Activated CD8-positive, alpha-beta memory T cell treated with anti-CD3 and anti-CD28 coated beads for 1 hour (primary cell): ENCODE measurements at places on chromosomes 5 and 9.

- no peak for DNase-seq
Observed at GRCh38 chr5:58266402-58266801, 193.5 kb downstream of the PLK2 start.

- DNase-seq: no peak
Observed at GRCh38 chr5:140753561-140753960, 32.4 kb upstream of the PCDHA1 start.

- DNase-seq: no peak
Observed at GRCh38 chr9:120365386-120365785, 214.6 kb downstream of the CDK5RAP2 start.

GRCh38 chr5:139461698-139462097 lies 845 bp downstream of the ECSCR start:
- no peak for DNase-seq

DNA sequence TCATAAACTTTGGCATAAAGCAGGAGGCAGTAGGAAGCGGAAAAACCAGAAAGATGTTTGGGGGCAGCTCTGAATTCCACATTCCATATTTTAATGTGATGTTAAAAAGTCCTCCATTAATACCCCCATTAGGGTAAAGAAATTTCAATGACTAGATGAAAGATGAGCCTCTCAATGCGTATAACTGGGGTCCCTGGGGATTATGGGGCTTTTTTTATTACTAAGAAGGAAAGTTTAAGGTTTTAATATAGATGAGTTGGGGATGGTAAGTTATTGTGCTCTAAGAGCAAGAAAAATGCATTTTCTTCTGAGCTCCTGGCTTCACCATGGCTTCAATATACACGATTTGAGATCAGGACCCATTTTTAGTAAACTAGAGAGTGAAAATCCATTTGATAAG lies 321.9 kb downstream of the CDK5RAP2 start:
- DNase-seq: no peak

GRCh38 chr5:17343675-17344074 lies 126.2 kb downstream of the BASP1 start:
- DNase-seq: no peak

DNA sequence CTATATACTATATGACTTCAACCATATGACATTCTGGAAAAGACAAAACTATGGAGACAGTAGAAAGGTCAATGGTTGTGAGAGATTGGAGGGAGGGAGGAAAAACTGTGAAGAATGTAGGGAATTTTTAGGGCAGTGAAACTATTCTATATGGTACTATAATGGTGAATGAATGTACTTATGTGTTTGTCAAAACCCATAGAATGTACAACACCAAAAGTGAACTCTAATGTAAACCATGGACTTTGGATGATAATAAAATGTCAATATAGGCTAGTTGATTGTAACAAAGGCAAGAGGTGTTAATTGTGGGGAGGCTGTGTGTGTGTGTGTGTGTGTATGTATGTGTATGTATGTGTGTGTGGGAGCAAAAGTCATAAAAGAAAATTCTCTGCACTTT lies 10.8 kb upstream of the STOM start:
- no peak for DNase-seq

GRCh38 chr5:142478113-142478512 lies 153.3 kb upstream of the SPRY4 start:
- no peak for DNase-seq

GRCh38 chr5:179869641-179870402 lies 11.2 kb upstream of the MRNIP start:
- DNase-seq: no peak

GRCh38 chr5:172405226-172406107 lies 48.9 kb downstream of the SH3PXD2B start:
- no peak for DNase-seq

- DNase-seq: no peak
Observed at GRCh38 chr9:92983984-92984589, 36.8 kb downstream of the FGD3 start.

- DNase-seq: no peak
Observed at GRCh38 chr9:135076143-135076875, 11.2 kb upstream of the OLFM1 start.

- no peak for DNase-seq
Observed at GRCh38 chr5:125715216-125715615, 708.0 kb upstream of the GRAMD2B start.

DNA sequence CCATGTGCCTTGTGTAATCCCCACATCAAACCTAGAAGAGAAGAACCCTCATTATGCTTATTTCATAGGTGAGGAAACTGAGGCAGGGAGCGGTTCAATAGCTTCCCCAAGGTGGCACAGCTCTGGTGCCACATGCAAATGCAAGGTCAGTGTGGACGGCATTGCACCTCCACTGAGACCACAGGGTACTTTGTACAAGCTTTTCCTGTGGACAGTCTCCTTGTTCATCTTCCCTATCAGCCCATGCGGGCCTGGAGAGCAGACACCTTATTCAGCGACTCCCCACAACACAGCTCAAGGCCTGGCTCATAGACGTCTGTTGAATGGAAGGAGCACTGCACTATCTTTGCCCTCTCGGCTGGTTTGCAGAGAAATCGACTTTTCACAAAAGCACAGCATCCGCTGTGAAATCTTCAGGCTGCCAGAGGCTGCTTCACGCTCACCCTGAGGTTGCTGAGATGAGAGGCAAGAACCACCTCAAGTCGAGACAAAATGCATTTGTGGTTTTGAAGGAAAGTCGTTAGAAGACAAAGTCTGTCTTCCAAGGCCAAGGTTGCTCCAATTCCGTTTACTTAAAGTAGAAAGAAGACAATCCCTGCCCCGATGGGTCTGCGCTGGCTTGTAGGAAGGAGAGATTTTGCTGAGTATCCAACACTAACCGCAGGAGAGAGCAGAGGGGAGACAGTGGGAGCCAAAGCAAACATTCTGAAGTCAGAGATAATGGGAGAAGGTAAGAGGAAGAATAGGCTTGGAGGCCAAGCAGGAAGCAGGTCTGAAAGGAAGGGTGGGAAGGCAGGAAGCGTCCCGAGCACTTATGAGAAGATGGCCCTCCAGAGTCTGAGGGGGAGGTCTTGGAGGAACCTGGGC lies 34.2 kb upstream of the STRBP start:
- no peak for DNase-seq

- no peak for DNase-seq
Observed at GRCh38 chr5:139686356-139686705, 38.2 kb downstream of the CXXC5 start.

DNA sequence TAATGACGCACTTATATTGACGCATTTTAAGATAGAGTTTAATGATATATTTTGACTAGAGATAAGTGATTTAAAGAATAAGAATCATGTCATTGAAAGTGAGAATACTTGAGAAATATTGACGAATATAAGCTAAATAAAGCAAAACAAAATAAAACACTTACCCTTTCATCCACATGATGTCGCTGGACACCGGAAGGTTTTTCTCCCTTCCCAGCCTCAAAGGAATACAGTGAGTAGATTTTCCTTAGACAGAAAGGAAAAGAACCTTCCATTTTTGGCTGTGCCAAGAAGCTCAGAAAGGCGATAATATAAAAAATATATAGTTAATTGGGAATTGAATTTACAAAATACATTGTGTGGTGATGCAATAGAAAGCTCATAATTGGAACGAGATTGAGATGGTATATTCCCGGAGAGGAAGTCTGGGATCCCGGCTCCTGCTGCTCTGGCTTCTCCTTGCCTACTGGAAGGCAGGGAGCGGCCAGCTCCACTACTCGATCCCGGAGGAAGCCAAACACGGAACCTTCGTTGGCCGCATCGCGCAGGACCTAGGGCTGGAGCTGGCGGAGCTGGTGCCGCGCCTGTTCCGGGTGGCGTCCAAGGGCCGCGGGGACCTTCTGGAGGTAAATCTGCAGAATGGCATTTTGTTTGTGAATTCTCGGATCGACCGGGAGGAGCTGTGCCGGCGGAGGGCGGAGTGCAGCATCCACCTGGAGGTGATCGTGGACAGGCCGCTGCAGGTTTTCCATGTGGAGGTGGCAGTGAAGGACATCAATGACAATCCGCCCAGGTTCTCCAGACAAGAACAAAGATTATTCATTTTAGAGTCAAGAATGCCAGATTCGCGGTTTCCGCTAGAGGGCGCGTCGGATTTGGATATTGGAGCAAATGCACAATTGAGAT lies at the start of gene PCDHA5:
PCDHA5 (plus strand) TSS at position 239 of the 906 bp plus-strand sequence.
- DNase-seq: no peak

DNA sequence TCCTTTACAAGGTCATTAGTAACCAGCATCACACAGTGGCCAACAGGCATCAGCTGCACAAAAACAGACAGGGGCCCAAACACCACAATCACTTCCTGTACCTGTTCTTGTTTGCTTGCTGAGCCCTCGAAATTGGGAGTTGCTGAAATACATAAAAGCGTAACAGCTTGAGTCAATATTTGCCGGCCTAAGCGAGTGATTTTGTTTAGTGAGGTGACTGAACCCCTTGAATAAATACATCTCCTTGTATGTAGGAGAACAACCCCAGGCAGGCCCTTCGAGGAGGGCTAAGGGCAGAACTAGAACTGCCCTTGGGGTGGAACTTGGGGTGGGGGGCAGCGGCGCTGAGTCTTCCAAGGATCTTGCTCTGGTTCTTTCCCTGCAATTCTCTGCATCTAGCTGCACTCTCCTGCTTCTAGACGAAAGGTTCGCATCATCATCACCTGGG lies 502.5 kb downstream of the RASEF start:
- DNase-seq: no peak

- DNase-seq: no peak
Observed at GRCh38 chr5:39668980-39669379, 244.2 kb upstream of the DAB2 start.

GRCh38 chr5:17470064-17470463 lies 28.0 kb upstream of the TAF11L2 start:
- no peak for DNase-seq

GRCh38 chr9:89024727-89025126 lies 33.5 kb downstream of the S1PR3 start:
- DNase-seq: no peak

DNA sequence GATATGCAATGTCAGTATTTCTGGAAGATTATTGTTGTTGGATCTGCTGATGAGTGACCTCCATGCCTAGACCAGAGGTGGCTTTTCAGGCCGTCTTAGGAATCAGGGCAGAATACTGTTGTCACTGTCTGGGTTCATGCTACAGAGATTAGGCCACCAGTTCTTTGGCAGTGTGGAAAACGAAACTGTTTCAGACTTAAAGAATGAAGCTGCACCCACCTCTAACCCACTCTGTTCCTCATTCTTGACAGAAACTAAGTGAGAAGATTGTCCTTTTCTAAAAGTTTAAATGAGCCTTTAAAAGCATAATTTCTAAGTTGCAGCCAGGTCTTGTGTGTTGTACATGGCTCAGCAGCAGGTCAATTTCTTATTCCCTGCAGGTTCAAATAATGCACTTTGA lies 444.3 kb downstream of the ENC1 start:
- no peak for DNase-seq
